ENCODE measurements at places on chromosomes 16 and 17.
A peak's percentile ranks its signal among the peaks of the same experiment; 100 is the strongest.

GRCh38 chr16:82024316-82024715, 10.7 kb upstream of the HSD17B2 start:
- no peak for DNase-seq

DNA sequence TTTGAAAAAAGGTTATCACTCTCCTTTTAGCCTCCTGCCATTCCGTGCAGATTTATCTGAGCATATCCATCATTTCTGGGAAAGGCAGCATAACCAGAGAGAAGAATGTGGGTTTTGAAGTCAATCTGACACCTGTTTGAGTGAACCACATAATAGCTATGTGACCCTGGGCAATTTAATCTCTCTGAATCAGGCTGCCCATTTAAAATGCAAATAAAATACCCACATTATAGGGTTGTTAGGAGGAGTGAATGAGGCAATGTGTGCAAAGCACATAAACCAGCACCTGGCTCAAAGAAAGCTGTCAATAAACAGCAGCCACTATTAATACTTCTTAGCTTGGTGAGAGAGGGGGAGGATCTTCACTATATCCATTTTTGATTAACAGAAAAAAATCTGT, 88.0 kb downstream of the CACNG1 start:
- DNase-seq, result no peak

DNA sequence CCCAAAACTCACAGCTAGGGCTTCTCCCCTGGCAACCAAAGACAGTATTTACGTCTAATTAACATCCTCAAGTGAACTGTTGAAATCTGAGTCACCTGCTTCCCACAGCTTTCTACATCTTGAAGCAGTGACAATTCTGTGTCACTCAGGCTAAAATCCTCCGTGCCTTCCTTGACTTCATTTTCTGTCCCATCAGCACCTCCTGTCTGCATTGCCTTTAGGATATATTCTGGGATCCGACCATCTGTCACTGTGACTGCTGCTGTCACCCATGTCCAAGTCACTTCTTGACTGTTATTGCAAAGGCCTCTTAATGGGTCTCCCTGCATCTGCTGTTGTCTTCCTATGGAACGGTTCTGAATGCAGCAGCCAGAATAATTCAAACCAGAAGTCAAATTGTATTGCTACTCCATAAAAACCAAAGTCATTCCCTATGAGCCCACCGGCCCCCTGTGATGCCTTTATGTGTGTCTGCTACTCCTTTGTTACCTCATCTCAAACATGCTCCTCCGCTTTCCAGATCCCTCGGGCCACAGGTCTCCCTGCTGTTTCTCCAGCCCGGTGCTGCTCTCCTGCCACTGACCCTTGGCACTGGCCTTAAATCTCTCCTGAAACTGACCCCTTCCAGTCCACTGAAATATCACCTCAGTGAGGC, 56.9 kb downstream of the WWP2 start:
- DNase-seq, result no peak

- no peak for DNase-seq
Observed at GRCh38 chr17:50207792-50208567, 6.5 kb upstream of the COL1A1 start.

- DNase-seq, result no peak
Observed at GRCh38 chr17:47714773-47715396, 18.2 kb upstream of the TBX21 start.

GRCh38 chr16:29663016-29663806, at the start of gene SPN:
TSS of gene SPN (plus strand) at chr16:29663247. CDS start at chr16:29663729, 482 bp downstream.
- no peak for DNase-seq

DNA sequence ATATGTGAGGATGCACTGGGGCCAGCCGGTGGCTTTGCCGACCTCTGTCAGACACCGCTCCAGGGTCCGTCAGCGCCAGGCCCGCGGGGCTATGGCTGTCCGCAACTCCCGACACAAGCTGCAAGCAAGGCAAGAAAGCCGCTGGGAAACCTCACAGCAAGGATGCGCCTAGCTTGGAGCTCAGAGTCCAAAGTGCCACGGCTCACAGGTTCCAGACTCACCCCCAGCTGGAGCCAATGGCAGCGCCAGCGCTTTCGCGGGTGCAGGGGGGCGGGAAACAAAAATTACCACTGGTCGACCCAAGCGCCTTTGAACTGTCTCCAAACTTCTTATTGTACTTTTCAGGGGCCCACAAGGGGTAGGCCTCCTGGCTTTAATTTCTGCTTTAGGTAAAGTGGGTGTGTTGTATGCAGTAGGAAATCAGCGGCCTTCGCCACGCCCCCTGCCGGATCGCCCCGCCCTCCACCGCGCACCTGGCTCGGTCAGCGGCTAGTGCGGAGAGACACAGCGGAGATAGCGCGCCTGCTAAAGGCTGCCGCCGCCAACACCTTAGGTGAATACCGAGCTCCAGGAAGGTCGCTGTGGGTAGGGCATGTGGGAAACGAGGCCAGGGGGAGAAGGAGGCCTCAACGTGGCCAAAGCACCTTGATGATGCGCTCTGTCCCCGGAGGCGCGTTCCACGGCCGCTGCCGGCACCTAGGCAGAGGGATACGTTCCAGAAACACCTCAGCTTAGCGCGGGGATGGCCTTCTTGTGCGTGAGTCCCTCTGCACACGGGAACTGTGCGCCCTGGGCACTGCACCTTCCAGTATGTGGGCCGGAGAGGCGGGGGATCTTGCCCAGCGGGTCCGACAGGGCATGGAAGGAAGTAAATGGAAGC, 61.0 kb upstream of the RBL2 start:
- DNase-seq, result peak; percentile 82

DNA sequence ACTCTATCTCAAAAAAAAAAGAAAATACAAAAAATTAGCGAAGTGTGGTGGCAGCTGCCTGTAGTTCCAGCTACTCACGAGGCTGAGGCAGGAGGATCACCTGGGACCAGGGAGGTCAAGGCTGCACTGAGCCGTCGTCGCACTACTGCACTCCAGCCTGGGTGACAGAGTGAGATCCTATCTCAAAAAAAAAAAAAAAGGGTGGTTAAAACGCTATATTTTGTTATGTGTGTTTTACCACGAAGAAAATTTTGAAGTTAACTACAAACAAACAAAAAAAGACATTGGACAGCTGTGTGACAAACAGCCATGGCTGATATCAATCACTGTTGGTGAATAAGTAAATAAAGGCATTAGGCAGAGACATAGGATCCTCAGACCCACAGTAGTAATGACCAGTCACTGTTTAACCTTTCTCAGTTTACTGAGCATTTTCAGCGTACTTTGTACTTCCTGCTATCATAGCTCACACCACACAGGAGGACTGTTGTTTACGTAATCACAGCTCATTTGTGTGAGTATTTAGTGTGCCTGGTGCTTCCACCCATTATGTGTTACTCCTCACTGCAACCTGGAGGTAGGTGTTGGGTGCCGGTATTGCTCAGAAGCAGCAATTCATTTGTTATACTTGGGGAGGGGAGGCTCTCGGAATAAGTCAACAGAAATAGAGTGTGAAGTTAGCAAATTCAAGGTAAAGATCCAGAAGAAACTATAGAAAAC, 55.4 kb downstream of the COPRS start:
- no peak for DNase-seq

DNA sequence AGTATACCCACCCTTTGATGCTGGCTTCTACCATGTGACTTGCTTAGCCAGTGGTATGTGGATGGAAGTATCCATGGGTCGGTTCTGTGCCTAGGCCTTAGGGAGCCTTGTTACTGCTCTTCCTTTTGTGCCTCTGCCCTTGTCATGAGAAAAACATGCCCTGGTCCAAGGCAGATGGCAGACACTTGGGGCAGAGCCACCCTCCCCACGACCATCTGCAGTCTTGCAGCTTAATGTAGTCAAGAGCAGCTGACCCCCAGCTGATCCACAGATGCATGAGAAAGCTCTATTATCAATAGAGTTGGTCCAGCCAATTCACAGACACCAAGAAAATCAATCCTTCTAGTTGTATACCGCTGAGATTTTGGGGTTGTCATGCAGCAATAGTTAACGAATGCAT, 95.7 kb downstream of the SLC39A11 start:
- DNase-seq, result no peak

- DNase-seq, result no peak
Observed at GRCh38 chr17:7887038-7887481, 1.5 kb upstream of the CHD3 start.

DNA sequence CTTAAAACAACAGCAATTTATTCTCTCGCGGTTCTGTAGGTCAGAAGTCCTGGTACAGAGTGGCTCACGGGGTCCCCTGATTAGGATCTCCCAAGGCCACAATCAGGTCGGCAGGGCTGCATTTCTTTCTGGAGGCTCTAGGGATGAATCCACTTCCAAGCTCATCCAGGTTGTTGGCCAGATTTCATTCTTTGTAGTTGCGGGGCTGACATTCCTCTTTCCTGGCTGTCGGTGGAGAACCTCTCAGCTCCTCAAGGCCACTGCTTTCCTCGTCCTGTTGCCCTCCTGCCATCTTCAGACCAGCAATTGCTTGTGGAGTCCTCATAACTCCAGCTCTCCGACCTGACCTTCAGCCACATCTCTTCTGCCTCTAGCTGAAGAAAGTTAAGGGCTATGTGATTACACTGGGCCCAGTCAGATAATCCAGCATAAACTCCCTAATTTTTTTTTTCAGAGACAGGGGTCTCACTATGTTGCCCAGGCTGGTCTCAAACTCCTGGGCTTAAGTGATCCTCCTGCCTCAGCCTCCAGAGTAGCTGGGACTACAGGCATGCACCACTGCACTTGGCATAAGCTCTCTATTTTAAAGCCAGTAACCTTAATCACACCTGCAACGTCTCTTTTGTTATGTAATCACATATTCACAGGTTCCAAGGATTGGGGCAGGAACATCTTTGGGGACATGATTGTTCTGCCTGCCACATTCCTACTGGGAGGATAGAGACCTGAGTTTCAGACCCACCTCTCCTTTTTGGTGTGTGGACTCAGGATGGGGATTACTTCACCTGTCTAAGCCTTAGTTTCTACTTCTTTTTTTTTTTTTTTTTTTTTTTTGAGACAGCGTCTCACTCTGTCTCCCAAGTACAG, 4.1 kb upstream of the GAST start:
- no peak for DNase-seq

DNA sequence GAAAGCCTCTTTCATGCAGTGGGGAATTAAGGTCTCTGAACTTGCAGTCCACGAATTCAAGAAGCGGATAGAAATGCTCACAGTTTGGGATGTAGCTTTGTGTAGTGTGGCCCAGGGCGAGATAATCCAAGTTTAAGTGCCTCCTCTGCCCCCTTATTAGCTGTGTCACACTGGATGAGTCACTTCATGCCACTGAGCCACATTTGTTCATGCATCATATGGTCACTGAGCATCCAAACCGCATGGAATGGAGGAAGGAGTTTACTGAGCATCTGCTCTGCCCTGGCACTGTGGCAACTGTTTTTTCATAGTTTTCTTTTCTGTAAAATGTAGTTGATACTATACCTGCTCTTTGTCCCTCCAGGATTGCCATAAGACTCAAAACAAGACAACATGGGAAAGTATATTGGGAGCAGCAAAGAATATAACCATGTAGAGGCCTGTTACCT, 15.1 kb upstream of the DHX8 start:
- DNase-seq, result no peak

DNA sequence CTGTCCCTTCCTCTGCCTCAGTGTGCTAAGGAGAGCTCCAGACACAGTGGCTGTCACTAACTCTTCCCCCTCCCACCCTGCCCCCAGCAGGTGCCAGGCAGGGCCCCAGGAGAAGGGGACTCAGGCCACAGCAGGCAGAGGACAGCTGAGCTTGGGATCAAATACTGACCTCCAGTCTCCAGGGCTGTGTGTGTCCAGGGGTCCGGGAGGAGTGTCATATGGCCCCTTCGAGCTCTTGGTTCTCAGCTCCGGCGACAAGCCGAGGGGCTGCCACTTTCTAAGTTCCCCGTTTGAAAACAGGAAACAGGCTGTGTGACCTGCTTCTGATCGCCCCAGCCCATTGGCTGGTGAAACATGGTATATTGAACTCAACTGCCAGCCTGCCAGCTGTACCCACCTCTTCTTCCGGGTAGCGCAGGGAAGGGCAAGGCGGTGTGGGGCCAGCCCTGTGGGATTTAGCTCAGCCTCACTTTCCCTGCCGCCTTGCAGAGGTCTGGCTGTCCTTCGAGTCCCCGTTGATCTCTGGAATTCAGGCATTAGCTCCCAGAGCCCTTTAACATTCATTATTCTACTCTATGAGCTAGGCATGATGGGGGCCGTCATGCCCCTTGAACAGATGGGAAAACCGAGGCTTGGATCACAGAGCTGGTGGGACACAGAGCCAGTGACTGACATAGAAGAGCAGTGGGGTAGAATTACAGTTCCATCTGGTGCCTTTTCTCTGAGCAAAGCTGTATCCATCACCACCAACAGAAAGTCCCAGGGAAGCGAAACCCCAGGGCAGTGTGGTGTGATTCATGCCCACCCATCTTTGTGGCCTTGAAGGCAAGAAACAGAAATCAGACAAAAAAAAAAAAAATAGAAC, at the start of gene SNX20:
Gene SNX20, minus strand, starts transcription at position 292 of the 865 bp plus-strand sequence. CDS start 3,786 bp downstream, outside the sequence.
- peak; percentile 59 for DNase-seq

GRCh38 chr16:12590409-12590808, 213.3 kb downstream of the CPPED1 start:
- DNase-seq, result no peak

GRCh38 chr16:392450-393030, 4.5 kb upstream of the NME4 start:
- no peak for DNase-seq

GRCh38 chr16:14608111-14608566, 21.9 kb downstream of the PARN start:
- DNase-seq, result no peak

DNA sequence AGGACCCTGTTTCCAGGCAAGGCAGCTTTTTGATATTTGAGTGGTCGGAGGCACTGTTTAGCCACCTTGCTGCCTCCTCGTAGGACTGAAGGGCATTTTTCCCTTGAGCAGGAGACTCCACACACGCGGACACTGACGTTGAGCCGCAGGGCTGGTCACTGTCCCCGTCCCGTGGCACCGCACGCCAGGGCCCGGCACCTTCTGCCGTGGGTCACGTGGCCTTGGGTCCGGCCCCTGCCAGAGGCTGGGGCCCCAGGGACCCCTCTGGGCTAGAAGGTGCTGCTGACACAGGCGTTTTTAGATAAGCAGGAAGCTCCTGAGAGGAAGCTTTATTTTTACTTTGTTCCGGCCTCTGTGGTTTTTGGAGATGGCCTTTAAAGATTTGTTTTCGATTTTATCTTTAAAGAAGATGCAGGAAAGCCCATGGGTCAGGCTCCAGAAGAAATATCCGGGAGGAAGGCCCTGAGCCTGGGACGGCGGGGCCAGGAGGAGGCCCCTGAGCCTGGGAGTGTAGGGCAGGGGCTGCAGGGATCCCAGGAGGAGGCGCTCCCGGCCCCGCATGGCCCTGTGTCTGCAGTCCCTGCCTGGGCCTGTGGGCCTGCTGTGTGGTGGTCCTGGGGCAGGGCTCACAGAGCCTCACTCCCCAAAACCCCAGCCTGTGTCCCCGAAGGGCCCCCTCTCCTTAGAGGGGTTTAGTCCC, 30.5 kb upstream of the GNG13 start:
- no peak for DNase-seq

DNA sequence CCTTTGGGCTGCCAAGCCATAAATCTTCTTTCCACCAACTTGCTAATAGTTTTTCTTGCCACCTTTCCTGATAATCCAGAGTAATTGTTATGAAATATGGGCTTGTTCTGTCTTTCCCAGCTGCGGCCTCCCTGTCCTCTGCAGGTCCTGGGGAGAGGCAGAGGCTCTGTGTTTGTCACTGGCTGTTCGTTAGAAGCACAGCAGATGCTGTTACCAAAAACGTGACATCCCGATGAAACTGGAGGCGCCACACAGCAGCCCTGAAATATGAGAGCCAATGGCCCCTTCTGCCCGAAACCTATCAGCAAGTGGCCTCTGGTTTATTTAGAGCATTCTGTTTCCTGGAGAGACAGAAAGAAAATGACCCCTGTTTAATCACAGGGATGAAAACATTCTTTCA, 115.1 kb upstream of the ANKFN1 start:
- no peak for DNase-seq

- DNase-seq, result no peak
Observed at GRCh38 chr16:89973654-89974335, 25.2 kb downstream of the DEF8 start.

- no peak for DNase-seq
Observed at GRCh38 chr17:17946093-17946492, 26.1 kb downstream of the TOM1L2 start.

Measured in activated CD4-positive, alpha-beta T cell treated with anti-CD3 and anti-CD28 coated beads, Interleukin-2, amount 50 U/mL, for 1 hour (primary cell).